Left lung (tissue), 14 donors: ENCODE measurements at places on chromosomes 5 and 9. TPM values are rescaled to one million over a fixed set of nuclear protein-coding genes. Genes with fewer than 3 reads are reported as not detected.

- no peak for DNase-seq
- no peak overlapping the region for H3K4me3 ChIP-seq
- H3K27me3 ChIP-seq, result no peaks in the 10 kb centered on the region
- H3K4me1 ChIP-seq, result peaks cover 28% of the 10 kb centered on the region
- no peak overlapping the region for H3K27ac ChIP-seq
These were observed 1.8 kb downstream of the ISCA1 start for GRCh38 chr9:86280580-86280979.

DNA sequence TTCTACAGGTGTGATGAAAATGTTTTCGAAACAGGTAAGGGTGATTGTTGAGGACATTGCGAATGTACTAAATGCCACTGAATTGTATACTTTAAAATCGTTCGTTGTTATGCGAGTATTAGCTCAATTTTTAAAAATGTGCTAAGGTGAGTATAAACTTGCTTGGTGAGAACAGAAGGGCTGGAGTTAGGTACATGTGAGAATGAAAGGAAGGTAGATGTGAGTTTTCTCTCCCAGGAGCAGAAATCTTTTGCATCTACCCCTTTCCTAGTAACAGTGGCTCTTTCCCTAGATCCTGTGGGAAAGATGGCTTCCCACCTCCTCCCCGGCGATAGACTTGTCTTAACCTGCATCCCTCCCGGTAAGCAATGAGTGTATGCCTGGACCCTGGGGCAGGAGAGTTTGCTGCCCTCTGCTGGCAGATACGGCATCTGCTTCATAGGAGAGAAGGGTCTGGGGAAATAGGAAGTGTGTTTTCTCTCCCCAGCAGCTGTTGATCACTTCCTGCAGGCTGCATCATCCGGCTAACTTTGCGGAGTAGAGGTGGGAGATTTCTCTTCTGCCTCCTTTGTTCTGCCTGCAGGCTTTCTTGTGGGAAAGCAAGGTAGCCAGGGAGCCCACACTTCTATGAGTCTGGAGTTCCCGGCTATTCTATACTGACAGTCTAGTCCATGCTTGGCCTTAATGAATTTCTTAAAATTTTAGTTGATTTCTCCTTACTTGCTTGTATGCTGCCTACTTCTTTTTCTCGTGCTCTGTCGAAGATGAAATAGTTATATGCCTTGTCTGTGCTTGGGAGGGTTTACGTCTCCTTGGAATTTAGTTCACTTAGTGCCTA, 373.3 kb upstream of the SEMA6A start:
- DNase-seq, result peak; percentile 25
- H3K36me3 ChIP-seq, result no peaks in the 10 kb centered on the region
- no peaks in the 10 kb centered on the region for H3K27me3 ChIP-seq
- H3K27ac ChIP-seq, result no peak overlapping the region
- no peaks in the 10 kb centered on the region for H3K4me1 ChIP-seq
- no peak overlapping the region for H3K4me3 ChIP-seq

TRIM36 gene
- 4.4 TPM for total RNA-seq

DNA sequence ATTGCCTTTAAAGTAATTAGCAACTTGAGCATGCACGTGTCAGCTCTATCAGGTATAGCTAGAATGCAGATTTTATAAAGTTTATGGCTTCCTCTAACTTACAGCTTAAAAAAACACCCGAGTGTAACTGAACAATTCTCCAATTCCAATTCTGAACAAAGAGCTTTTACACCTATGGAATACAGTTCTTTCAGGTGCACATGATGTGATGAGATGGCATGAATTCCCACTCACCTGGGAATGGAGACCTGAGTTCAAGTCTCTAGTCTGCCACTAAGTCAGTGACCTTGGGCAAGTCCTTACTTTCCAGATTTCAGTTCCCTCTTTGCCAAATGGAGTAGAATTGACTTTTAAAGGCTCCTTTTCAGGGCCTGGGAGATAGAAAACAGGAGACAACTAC, 1.8 kb downstream of the ZFAND5 start:
- peaks cover 62% of the 10 kb centered on the region for H3K4me1 ChIP-seq
- peaks cover 29% of the 10 kb centered on the region for H3K36me3 ChIP-seq
- peak overlapping the region; percentile 100 for H3K27ac ChIP-seq
- peak overlapping the region; percentile 66 for H3K4me3 ChIP-seq

CRB2 gene
- 0.08 TPM for total RNA-seq

GRCh38 chr9:87109851-87110250, 162.5 kb upstream of the GAS1 start:
- DNase-seq, result no peak
- H3K4me3 ChIP-seq, result no peak overlapping the region
- no peak overlapping the region for H3K27ac ChIP-seq
- no peaks in the 10 kb centered on the region for H3K27me3 ChIP-seq
- H3K36me3 ChIP-seq, result no peaks in the 10 kb centered on the region
- no peaks in the 10 kb centered on the region for H3K4me1 ChIP-seq

- H3K4me3 ChIP-seq, result no peak overlapping the region
- H3K4me1 ChIP-seq, result peaks cover 98% of the 10 kb centered on the region
- no peak for DNase-seq
These were observed 47.8 kb downstream of the ERGIC1 start for GRCh38 chr5:172881691-172882370.

- H3K27ac ChIP-seq, result no peak overlapping the region
- no peak overlapping the region for H3K4me3 ChIP-seq
- H3K36me3 ChIP-seq, result no peaks in the 10 kb centered on the region
These were observed 27.4 kb downstream of the INVS start for GRCh38 chr9:100126423-100126822.

GRCh38 chr5:75262271-75262670, 25.6 kb upstream of the ANKRD31 start:
- no peaks in the 10 kb centered on the region for H3K36me3 ChIP-seq
- no peak overlapping the region for H3K27ac ChIP-seq
- no peaks in the 10 kb centered on the region for H3K27me3 ChIP-seq
- no peak for DNase-seq
- no peaks in the 10 kb centered on the region for H3K4me1 ChIP-seq

- no peak for DNase-seq
- H3K27me3 ChIP-seq, result no peaks in the 10 kb centered on the region
- H3K4me3 ChIP-seq, result no peak overlapping the region
- peaks cover 65% of the 10 kb centered on the region for H3K36me3 ChIP-seq
- H3K27ac ChIP-seq, result no peak overlapping the region
- peaks cover 3% of the 10 kb centered on the region for H3K4me1 ChIP-seq
These were observed 12.5 kb downstream of the ARAP3 start for GRCh38 chr5:141669520-141669919.

GRCh38 chr5:149443210-149443609, 64.1 kb upstream of the IL17B start:
- H3K27ac ChIP-seq, result no peak overlapping the region
- H3K36me3 ChIP-seq, result no peaks in the 10 kb centered on the region
- DNase-seq, result no peak
- H3K4me1 ChIP-seq, result peaks cover 29% of the 10 kb centered on the region

GRCh38 chr9:92735636-92736562, 28.7 kb downstream of the BICD2 start:
- no peak overlapping the region for H3K27ac ChIP-seq
- H3K4me1 ChIP-seq, result peaks cover 48% of the 10 kb centered on the region
- no peaks in the 10 kb centered on the region for H3K36me3 ChIP-seq
- no peaks in the 10 kb centered on the region for H3K27me3 ChIP-seq
- no peak for DNase-seq

DNA sequence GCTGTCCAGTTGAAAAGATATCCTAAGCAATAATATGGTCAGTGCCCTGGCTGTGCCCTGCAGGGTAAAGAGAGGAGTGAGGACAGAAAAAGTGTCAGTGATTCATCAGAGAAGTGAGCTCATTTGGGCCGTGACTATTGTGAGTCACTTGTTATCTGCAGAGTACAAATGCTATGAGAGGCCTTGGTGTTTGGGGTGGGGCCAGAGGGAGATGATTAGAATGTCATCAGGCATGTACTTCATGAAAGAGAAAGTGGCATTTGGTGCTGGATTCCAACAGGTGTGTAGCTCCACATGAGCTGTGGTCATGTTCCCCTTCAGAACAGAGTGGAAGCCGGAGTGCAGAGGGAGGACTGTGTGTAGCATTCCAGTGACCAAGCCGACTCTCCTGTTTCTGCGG, 174.1 kb downstream of the KDM4C start:
- H3K27me3 ChIP-seq, result no peaks in the 10 kb centered on the region
- DNase-seq, result no peak
- H3K27ac ChIP-seq, result no peak overlapping the region
- no peaks in the 10 kb centered on the region for H3K4me1 ChIP-seq

FIBCD1 gene
- total RNA-seq, result 11.4 TPM

- no peaks in the 10 kb centered on the region for H3K36me3 ChIP-seq
- peaks cover 7% of the 10 kb centered on the region for H3K4me1 ChIP-seq
- no peak overlapping the region for H3K4me3 ChIP-seq
These were observed 1.2 kb upstream of the PCSK1 start for GRCh38 chr5:96434201-96434645.

- no peak overlapping the region for H3K4me3 ChIP-seq
- peak; percentile 32 for DNase-seq
- no peak overlapping the region for H3K27ac ChIP-seq
- no peaks in the 10 kb centered on the region for H3K36me3 ChIP-seq
These were observed 18.3 kb upstream of the LPAR1 start for GRCh38 chr9:111056538-111056937.

PCSK1 gene
- total RNA-seq, result 0.15 TPM

GRCh38 chr5:117165068-117165467, 590.4 kb upstream of the SEMA6A start:
- DNase-seq, result no peak
- no peak overlapping the region for H3K4me3 ChIP-seq
- no peaks in the 10 kb centered on the region for H3K4me1 ChIP-seq

DNA sequence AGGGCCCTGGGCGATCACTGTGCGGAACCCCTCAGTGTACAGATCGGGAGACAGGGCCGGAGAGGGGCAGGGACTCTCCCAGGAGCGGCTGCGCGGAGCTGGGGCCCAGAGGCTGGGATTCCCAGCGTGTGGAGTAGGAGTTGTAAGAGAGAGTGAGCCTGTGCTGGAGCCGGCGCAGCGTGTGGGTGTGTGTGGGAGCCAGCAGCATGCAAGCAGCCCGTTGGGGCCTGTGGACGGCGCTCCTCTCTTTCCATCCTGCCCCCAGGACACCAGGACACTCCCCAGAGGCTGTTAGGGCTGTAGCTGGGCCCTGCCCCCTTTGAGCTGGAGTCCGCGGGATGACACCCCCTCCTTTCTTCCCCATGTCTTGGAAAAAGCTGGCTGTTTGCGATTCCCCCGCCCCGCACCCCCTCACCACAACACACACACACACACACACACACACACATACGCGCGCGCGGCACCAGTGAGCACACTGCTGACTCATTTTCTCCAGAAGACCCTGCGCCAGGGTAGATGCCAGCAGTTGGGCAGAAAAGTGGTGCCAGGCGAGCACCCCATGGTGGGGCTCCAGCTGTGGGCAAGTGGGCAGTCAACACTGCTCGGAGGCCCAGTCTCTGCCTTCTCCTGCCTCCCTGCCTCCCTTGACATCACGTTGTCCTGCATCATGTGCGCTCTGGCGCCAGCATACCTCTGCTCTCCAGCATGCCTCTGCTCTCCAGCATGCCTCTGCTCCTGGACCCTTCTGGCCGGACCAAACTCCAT, 1.5 kb downstream of the COL27A1 start:
- H3K36me3 ChIP-seq, result no peaks in the 10 kb centered on the region
- H3K4me3 ChIP-seq, result peak overlapping the region; percentile 43
- peak overlapping the region; percentile 48 for H3K27ac ChIP-seq
- peaks cover 11% of the 10 kb centered on the region for H3K4me1 ChIP-seq
- peaks cover 57% of the 10 kb centered on the region for H3K27me3 ChIP-seq

PDGFRB gene
- 129 TPM for total RNA-seq

- peaks cover 32% of the 10 kb centered on the region for H3K4me1 ChIP-seq
- no peak overlapping the region for H3K4me3 ChIP-seq
- no peak overlapping the region for H3K27ac ChIP-seq
These were observed 942 bp upstream of the NRG2 start for GRCh38 chr5:140044041-140044440.

- H3K27ac ChIP-seq, result no peak overlapping the region
- H3K4me1 ChIP-seq, result no peaks in the 10 kb centered on the region
- no peak overlapping the region for H3K4me3 ChIP-seq
These were observed 297.0 kb downstream of the ARHGEF28 start for GRCh38 chr5:73922875-73923557.

DNA sequence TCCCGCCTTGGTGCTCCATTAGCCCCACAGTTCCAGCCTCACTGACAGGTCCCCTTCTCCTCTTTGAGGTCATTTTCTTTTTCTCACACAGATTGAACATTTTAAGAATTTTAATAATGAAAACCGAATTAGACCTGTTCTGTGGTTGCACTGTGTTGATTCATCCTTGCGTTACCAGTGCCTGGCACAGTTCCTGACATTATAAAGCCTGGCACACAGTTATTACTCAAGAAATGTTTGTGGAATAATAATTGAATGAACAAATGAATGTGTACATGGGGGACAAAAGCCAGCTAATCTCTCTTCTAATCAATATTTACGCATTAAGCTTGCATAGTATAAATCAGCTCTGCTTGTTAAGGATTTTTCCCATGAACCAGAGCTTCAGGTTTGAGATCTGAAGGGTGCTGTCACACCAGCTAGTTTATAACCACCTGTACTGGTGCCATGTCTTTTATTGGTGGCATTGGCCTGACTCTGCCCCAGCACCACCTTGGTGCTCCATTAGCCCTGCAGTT, 80.0 kb downstream of the SV2C start:
- H3K36me3 ChIP-seq, result no peaks in the 10 kb centered on the region
- no peaks in the 10 kb centered on the region for H3K4me1 ChIP-seq
- no peak overlapping the region for H3K27ac ChIP-seq
- no peak overlapping the region for H3K4me3 ChIP-seq
- DNase-seq, result no peak
- no peaks in the 10 kb centered on the region for H3K27me3 ChIP-seq

- peak overlapping the region; percentile 77 for H3K27ac ChIP-seq
- no peaks in the 10 kb centered on the region for H3K36me3 ChIP-seq
- no peak overlapping the region for H3K4me3 ChIP-seq
- H3K4me1 ChIP-seq, result peaks cover 12% of the 10 kb centered on the region
These were observed 1.8 kb downstream of the PDLIM4 start for GRCh38 chr5:132259069-132259851.

CFAP157 gene
- total RNA-seq, result 7.6 TPM

DNA sequence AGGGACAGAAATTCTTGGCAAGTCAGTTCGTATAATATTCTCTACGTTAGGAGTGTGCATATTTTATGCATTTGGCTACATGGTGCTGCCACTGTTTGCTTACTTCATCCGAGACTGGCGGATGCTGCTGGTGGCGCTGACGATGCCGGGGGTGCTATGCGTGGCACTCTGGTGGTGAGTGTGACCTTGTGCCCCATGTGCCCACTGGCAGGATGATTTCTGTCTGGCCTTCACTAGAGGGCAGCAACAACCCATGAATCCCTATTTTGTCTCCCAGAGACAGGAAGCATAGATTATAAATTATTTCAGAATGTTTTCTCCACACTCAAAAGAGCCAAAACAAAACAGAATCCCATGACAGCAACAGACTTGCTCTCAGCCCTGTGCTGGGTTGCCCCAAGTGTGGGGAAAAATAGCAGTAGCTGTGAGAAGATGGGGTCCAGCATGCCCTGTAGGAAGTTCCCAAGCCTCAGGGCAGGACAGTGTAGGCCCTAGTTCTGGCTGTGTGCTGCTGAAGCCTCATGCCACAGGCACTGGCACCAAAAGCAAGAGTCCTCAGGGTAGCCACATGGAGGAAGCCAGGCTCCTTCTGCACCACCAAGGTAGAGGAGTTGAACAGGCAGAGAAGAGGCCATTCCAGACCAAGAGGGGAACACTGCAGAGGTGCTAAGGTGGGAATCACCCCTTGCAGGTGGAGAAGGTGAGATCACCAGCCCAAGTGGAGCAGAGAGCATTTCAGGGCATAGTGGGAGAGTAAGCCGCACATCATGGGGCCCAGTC, 16.0 kb downstream of the SLC22A5 start:
- peaks cover 27% of the 10 kb centered on the region for H3K4me1 ChIP-seq
- H3K4me3 ChIP-seq, result no peak overlapping the region

- no peak overlapping the region for H3K27ac ChIP-seq
- H3K27me3 ChIP-seq, result no peaks in the 10 kb centered on the region
- H3K4me1 ChIP-seq, result no peaks in the 10 kb centered on the region
- no peak for DNase-seq
These were observed 36.3 kb upstream of the SHISAL2B start for GRCh38 chr5:64653766-64654560.
